ENCODE measurements at places on chromosomes 4 and X.

- DNase-seq: no peak
Measured at GRCh38 chr4:112767386-112767785, 130.4 kb downstream of the LARP7 start.

DNA sequence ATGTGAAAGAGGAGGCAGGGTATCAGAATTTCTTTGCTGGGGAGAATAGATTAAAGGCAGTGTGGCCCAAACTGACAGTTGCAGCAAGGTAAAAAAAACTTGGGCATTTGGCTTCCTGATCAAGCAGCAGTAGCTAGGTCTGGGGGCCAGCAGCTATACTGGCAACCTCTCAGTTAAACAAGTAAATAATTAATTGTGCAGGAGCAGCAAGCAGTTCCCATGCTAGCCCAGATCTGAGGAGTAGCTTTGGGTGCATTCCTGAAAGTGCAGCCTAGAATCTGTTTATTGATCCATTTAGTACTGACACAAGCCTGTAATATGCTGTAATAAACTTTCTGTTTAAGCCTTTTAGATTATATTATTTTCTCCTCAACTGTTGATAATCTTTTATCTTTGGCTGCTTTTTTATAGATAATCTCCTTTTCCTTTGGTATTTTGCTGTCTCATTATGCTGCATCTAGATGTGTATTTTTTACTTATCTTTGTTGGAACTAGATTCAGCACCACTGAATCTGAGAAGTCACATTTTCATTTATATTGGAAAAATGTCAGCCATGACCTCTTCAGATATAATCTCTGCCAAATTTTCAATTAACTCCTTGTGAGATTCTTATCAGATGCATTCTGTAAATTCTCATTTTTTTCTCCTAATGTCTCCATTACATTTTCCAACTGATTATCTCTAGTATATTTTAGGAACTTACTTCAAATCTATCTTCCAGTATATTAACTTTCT, 276.3 kb downstream of the STPG2 start:
- DNase-seq: no peak

DNA sequence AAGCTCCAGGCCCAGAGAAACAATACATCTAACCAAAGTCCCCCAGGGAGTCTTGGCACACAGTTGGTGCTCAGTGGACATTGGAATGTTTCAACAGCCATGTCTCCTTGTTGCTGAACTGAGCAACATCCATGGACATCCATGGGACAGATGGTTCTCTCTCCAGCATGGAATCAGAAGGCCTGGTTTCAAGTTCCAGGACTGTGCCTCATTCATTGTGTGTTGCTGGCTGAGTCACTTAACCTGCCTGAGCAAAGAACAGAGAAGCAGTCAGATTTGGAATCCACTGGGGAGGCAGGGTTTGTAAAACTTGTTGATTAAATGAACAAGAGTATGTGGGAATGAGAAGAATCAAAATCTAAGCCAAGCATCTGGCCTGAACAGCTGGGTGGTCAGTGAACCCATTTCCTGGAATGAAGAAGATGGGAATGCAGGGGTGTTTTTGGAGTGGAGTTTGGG, 147.9 kb downstream of the CHIC2 start:
- DNase-seq: no peak

GRCh38 chr4:36665985-36666527, 384.6 kb downstream of the DTHD1 start:
- no peak for DNase-seq

- no peak for DNase-seq
Measured at GRCh38 chr4:87192145-87192919, 28.1 kb downstream of the KLHL8 start.

- no peak for DNase-seq
Measured at GRCh38 chrX:43627147-43627546, 29.0 kb upstream of the MAOA start.

DNA sequence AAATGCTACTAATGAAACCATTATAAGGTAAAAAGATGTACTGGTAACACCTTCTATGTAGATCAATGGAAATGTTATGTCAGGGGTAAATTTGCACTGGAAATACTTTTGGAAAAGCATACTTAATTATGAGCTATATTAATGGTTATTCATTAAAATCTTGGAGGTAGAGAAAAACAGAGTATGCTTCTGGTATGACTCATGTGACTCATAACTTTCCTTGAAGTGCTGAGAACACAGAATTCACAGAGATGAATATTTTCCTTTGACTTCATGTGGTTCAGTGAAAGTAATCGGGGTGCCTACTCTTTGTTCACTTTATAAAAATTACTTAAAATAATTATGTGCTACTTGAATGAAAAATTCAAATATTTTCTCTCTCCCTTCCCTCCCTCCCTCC, 254.2 kb downstream of the KCTD8 start:
- DNase-seq: no peak

GRCh38 chr4:179762840-179763239, 2320.6 kb upstream of the AGA start:
- no peak for DNase-seq

- DNase-seq: no peak
Measured at GRCh38 chr4:148530114-148530513, 87.9 kb upstream of the NR3C2 start.

GRCh38 chrX:114774691-114775090, 190.8 kb downstream of the HTR2C start:
- DNase-seq: no peak

GRCh38 chr4:41430792-41431191, 107.2 kb upstream of the LIMCH1 start:
- DNase-seq: no peak

GRCh38 chrX:87397103-87397886, 120.3 kb upstream of the KLHL4 start:
- DNase-seq: no peak

DNA sequence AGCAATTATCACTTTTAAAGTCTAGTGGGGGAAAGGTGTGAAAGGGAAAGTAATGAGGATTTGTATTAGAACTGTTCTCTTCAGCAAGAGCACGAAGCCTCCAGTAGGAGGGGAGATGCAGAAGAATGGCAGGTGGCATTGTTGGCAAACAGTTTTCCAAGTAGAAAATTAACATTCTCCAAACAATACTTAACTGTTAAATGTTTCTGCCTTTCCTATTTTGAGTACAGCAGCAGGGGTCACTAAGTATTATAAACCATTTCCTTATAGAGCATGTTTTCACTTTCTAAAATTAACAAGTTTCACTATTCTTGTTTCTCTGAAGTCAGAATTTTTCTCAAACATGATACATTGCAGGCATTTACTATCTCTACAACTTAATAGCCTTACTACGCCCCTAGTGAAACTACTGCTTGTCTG, 58.7 kb downstream of the LEF1 start:
- DNase-seq: no peak

Measured in GM19239 (cell line).